ENCODE measurements at places on chromosomes 13 and 19.
A peak's percentile ranks its signal among the peaks of the same experiment; 100 is the strongest.

- DNase-seq: no peak
Observed at GRCh38 chr13:44117351-44117750, 237.6 kb downstream of the LACC1 start.

- peak; percentile 81 for DNase-seq
Observed at GRCh38 chr19:17385878-17386611, 8.0 kb downstream of the CCDC194 start.

DNA sequence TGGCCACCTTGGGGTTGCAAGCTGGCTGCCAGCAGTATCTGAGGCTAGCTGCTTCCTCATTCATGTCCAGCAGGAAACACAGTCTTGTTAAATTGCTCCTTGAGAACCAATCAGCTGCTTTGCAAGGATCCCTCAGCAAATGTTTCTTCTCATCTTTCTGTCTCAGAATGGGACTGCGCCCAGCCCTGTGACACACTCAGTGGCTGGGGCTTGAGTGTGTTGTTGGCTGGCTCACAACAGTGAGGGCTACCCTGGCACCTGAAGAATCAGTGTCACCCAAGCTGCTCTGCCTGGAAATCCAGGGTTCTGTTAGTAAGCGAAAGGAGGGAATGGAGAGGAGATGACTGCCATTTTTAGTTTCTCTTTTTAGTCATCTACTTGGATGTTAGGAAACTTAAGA is 317.2 kb downstream of the DCT start:
- no peak for DNase-seq

DNA sequence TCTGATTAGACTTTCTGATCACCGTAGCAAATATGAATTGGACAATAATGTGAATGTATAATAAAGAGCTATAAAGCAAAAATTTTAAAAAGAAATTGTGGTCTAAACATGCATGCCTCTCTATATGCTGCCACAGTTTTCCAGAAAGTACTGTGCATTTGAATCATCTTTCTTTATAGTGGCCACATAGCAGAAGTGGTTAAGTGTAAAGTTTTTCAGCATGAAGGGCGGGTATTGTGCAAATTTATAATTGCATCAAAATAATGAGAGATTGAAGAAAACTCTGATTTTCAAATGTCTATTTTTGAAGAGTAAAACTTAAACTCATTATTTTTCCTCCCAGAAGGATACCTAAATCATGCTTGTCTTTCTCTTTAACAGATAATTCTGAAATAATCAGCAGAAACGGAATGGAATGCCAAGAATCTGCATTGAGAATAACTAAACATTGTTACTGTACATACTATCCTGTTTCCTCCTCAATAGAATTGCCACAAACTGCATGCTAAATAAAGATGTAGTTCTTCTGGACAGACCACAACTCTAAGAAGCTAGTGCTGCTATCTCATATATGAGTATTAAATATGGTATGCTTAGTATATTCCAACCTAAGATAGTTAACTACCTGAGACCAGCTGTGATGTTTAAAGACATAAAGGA is 42.9 kb upstream of the RAP2A start:
- no peak for DNase-seq

DNA sequence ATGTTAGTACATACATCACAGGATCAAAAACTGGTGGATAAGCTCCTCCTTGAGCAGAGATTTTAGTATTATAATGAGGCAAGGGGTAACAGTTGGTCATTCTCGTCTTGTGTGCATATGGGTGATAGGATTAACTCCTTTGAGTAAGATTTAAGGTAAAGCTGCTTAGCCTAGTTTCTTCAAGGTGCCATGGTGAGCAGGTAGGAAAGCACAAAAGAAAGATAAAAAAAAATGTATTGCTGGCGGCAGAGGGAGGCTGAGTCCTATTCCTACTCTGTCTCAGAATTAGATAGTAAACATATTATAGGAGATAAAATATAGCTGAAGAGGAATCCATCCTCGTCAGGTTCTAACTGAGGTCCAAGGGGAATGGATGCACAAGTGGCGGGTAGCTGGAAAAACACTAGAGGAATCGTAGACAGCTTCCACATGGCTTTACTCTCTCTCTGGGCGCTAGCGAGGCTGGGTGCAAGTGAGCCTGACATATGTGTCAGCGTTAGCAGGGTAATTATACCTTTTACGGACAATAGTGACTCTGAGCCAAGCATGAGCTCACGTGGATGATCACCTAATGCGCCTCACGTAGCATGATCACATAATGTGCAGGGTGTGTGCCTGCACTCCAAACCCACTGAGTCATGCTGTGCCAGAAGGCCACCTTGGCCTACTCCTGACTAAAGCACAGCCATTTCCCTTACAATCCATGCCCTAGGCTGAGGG is 734.3 kb upstream of the MIR17HG start:
- no peak for DNase-seq

DNA sequence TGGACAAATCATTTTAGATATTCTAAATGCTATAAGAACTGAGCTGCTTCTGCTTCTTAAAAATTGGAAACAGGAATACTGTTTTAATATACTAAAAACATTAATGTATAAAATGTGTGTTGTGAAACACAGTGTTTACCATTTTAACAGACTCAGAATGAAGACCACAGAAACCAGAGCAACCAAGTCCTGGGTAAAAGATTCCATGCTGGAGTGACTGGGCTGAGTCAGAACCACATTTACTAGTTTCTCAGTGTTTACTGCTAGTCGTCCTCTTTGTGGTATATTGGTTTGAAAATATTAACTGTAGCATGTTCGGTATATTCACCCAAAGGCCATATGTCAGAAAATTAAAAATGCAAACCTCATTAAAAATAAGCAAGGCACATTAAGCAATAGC is 31.9 kb downstream of the ANKRD10 start:
- no peak for DNase-seq

Measured in femur (tissue), 1 donor.